Activated gamma-delta T cell treated with anti-CD3 and anti-CD28 coated beads, Interleukin-2, amount 50 U/mL, for 16 hours (primary cell): ENCODE measurements at places on chromosomes 7 and 10.

DNA sequence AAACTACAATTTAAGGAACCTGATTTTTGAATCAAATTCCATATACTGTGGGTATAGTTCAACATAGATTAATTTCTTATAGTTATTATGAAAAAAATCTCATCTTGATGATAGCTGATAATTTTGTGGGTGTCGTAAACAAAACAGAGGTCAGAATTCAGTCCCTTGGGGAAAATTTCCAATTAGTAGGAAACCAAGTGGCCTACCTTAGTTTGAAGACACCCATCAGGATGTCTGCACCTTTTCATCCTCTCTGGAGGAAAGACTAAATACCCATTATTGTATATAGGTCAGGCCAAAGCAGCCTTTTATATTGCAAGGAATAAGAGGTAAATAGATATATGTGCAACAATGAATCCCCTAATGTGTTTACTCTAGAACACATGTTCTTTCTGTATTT is 6.4 kb downstream of the IKZF1 start:
- DNase-seq, result no peak

DNA sequence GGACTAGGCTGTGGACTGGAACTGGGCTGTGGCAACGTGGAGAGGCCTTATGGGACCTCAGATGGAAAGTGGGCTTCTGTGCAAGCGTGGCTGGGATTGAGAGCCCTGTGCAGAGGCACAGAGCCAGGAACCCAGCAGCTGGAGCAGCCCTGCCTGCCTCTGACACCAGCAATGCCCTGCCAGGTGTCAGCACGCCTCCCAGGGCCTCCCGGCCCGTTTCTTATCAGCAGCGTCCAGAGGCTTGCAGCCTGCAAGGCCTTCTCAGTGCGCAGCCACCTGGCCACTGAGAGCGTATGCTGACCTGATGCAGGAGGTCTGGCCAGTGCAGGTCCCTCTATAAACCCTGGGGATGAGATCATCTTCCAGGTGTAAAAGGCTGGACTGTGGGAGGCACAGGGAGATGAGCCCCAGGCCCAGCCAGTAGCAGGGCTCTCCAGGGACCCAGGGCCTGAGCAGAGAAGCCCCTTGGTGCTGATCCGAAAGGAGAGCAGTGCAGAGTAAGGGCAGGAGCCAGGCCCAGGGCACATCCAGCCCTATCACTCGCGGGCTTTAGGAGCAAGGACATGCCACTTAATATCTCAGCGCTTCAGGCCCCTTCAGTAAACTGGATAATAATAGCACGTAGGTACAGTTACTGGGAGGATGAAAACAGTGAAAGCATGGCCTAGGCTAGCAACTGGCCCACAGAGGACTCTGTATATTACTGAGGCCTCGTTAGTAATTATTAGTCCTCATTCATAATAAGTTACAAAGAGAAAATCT is 38.8 kb upstream of the ANTXRL start:
- no peak for DNase-seq

GRCh38 chr7:75623390-75624133 is 115.2 kb downstream of the HIP1 start:
- DNase-seq, result no peak

DNA sequence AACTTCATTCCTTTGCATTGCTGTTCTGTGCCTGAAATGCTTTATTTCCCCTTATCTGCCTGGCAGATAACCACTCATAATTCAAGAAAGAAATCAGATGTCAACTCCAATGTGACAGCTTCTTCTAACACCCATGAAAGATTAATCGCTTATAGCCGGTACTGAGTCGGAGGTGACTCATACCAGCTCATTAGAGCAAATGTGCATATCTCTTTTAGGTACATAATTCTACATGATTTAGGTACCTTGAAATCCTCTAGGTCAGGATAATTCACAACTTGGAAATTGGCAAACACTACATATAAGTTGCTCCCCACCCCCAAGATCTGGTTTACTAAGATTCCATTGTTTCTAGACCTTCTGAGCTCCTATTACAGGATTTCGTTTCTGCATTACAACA is 554.4 kb upstream of the SORCS1 start:
- no peak for DNase-seq

- no peak for DNase-seq
Measured at GRCh38 chr10:71234970-71235685, 22.8 kb downstream of the UNC5B start.

- no peak for DNase-seq
Measured at GRCh38 chr7:101269664-101270063, 24.8 kb upstream of the FIS1 start.

- DNase-seq, result no peak
Measured at GRCh38 chr7:101891936-101892640, 74.7 kb downstream of the CUX1 start.

- no peak for DNase-seq
Measured at GRCh38 chr10:48940958-48941357, 1.3 kb upstream of the LRRC18 start.

GRCh38 chr10:119346095-119346832 is 138.9 kb downstream of the GRK5 start:
- no peak for DNase-seq

- no peak for DNase-seq
Measured at GRCh38 chr7:4076701-4077294, 605.3 kb upstream of the FOXK1 start.

DNA sequence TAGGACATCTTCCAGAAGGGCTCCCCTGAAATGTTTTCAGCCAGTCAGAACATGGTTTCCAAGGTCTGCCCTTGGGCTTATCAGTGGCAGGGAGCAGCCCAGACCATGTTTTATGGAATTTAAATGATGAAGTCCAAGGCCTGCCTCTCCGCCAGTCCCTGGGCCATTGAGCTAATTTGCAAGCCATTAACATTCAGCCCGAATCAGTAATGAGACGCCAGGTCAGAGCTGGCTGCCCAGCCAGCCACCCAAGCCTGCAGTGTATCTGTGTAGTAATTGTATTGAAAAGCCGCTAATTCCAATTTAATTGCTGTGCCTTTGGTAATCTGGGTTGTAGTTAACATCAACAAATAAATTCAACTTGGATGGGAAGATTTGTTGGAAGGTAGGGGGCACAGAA is 131.4 kb downstream of the PAXIP1 start:
- no peak for DNase-seq
